ENCODE measurements at places on chromosomes 7 and 10. TPM values are rescaled to one million over a fixed set of nuclear protein-coding genes. Genes with fewer than 3 reads are reported as not detected.

Gene RGS10
- 159 TPM for total RNA-seq

Gene ENKUR
- total RNA-seq, result not detected

Gene CLDN4
- total RNA-seq, result 0.17 TPM

DNA sequence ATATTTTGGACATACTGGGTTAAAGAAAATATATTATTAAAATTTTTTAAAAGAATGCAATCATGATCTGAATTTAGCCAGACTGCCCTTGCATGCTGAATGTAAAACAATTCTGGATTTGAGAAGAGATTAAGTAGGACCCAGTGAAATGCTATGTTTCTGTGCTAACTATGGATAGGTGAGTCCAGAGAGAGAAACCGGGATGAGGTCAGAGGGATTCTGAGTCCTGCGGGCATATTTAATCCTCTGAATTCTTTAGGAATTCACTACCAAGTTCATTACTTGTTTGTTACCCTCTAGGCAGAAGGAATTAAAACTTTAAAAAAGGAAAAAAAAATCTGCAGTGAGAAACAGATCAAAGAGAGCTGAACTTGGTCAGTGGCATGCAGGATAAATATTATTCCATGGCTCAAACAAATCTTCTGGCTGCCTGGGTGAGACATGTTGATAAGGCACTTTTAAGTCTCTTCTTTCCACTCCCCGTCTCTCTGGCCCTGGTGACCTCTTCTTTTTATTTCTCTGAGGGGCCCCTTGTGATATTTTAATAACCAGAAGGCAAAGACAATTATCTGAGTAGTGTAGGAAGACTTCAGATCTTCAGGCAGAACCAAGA lies 50.2 kb upstream of the LYZL1 start:
- H3K27me3 ChIP-seq, result no peaks in the 10 kb centered on the region
- DNase-seq, result no peak
- H3K4me1 ChIP-seq, result no peaks in the 10 kb centered on the region

GRCh38 chr10:14293526-14293925 lies 37.2 kb downstream of the FRMD4A start:
- H3K27ac ChIP-seq, result no peak overlapping the region
- H3K36me3 ChIP-seq, result no peaks in the 10 kb centered on the region
- H3K27me3 ChIP-seq, result peaks cover 15% of the 10 kb centered on the region
- no peaks in the 10 kb centered on the region for H3K4me1 ChIP-seq

- peaks cover 8% of the 10 kb centered on the region for H3K36me3 ChIP-seq
- DNase-seq, result peak; percentile 35
- H3K4me1 ChIP-seq, result peaks cover 10% of the 10 kb centered on the region
- peaks cover 80% of the 10 kb centered on the region for H3K27me3 ChIP-seq
- no peak overlapping the region for H3K27ac ChIP-seq
Measured at GRCh38 chr10:117134306-117135025, 3.6 kb downstream of the VAX1 start.

DNA sequence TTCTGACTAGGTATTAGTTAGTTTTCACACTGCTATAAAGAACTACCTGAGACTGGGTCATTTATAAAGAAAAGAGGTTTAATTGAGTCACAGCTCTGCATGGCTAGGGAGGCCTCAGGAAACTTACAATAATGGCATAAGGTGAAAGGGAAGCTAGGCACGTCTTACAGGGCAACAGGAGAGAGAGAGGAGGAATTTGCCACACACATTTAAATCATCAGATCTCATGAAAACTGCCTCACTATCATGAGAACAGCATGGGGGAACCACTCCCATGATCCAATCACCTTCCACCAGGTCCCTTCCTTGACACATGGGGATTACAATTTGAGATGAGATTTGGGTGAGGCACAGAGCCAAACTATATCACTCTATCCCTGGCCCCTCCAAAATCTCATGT lies 40.6 kb upstream of the ZMYND11 start:
- H3K36me3 ChIP-seq, result peaks cover 5% of the 10 kb centered on the region
- no peak for DNase-seq
- H3K4me1 ChIP-seq, result peaks cover 2% of the 10 kb centered on the region

- no peak for DNase-seq
- no peaks in the 10 kb centered on the region for H3K27me3 ChIP-seq
- H3K27ac ChIP-seq, result peak overlapping the region; percentile 6
- peaks cover 13% of the 10 kb centered on the region for H3K36me3 ChIP-seq
Measured at GRCh38 chr7:98881561-98882315, 3.4 kb downstream of the TRRAP start.

Gene TMEM213
- not detected for total RNA-seq

- no peak overlapping the region for H3K4me3 ChIP-seq
- no peak overlapping the region for H3K27ac ChIP-seq
- DNase-seq, result no peak
- no peaks in the 10 kb centered on the region for H3K36me3 ChIP-seq
- peaks cover 4% of the 10 kb centered on the region for H3K27me3 ChIP-seq
- no peaks in the 10 kb centered on the region for H3K4me1 ChIP-seq
Measured at GRCh38 chr7:156217803-156218202, 405.5 kb upstream of the SHH start.

Gene TEX47
- total RNA-seq, result not detected

DNA sequence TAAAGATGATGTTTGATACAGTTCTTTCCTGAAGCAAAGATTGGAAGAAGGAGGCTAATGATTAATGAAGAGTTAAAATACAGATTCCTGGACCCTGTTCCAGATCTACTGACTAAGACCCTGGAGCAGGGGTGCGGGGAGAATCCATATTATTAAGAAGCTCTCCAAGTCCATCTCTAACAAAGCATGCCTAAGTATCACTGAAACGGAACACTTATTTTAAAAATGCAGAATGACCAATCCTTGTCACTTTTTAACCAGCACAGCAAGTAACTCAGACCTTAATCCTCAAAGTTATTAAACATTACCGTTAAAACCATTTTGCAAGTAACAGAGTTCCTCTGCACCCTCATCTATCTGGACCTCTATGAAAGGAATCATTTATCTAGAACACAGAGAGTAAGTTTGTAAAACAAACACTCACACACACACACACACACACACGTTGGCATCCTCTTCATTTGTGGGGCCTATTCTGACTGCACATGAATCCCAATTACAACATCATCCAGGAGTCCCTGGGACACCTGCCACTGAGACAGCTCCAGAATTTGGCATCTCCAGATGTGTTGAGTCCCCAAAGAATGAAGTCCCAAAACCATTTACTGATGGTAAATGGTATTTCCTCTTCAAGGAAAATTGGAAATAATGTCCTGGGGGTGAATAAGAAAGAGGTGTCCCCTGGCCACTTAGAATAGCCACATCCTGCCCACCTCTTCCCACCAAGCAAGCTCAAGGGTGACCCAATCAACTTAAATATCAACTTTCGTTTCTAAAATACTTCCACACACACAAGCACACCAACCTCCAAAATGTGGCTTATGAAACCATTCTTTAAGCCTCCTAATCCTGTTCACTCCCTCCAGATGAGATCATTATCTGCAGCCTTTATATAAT lies 117.5 kb downstream of the PARD3 start:
- no peak for DNase-seq
- H3K4me1 ChIP-seq, result peaks cover 1% of the 10 kb centered on the region
- no peaks in the 10 kb centered on the region for H3K36me3 ChIP-seq
- peaks cover 2% of the 10 kb centered on the region for H3K27me3 ChIP-seq

GRCh38 chr10:3363311-3364045 lies 190.9 kb upstream of the PITRM1 start:
- H3K27ac ChIP-seq, result no peak overlapping the region
- H3K36me3 ChIP-seq, result no peaks in the 10 kb centered on the region
- H3K4me1 ChIP-seq, result no peaks in the 10 kb centered on the region
- no peak for DNase-seq
- H3K27me3 ChIP-seq, result peaks cover 7% of the 10 kb centered on the region

DNA sequence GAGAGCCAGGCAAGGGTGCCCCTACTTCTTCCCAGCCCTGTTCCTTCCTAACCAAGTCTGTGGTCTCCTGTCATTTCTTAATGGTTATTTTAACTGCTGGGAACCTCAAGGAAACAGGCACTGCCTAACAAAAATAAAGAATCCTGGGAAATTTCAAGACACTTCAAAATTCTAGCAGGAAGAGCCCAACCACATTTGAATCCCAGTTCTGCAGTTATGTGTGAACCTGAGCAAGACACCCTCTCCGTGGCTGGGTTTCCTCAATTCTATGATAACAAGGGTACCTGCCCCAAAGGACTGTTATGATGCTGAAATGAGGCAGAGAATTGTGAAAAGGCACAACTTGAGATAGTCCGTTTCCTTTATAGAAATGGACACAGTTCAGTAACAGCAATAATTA lies 36.2 kb upstream of the DUSP5 start:
- no peak overlapping the region for H3K27ac ChIP-seq
- H3K36me3 ChIP-seq, result no peaks in the 10 kb centered on the region
- no peak overlapping the region for H3K4me3 ChIP-seq

DNA sequence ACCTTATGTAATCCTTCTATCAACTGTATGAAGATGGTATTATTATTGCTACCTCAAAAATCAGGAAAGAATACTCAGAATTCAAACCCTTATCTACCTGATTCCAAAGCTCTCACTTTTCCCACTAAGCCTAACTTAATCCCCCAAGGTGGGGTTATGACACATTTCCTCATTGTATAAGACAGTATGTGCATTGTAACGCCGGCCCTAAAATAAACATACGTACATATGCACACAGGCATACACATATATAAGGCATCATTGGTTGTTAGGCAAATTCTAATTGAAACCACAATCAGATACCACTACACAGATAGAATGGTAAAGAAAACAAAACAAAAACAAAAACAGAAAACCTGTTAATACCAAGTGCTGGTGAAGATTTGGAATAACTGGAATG lies 556.5 kb downstream of the INHBA start:
- no peak for DNase-seq
- no peaks in the 10 kb centered on the region for H3K27me3 ChIP-seq
- H3K4me3 ChIP-seq, result no peak overlapping the region
- H3K4me1 ChIP-seq, result no peaks in the 10 kb centered on the region
- no peaks in the 10 kb centered on the region for H3K36me3 ChIP-seq

DNA sequence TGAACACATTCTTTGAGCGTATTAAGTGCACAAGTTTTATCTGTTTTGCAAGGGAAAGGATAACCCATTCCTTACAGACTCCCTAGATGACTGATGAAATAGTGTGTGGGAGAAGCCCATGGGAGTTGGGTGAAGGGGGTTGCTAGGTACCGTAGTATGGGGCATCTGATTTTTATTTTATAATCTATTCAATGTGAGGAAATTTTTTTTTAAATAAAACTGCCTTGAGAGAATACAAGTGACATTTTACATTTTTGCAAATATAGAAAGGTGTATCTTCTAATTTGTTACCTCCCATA lies 1.4 kb downstream of the BTAF1 start:
- no peak for DNase-seq
- no peak overlapping the region for H3K27ac ChIP-seq
- H3K4me3 ChIP-seq, result peak overlapping the region; percentile 99
- H3K36me3 ChIP-seq, result peaks cover 6% of the 10 kb centered on the region
- H3K27me3 ChIP-seq, result peaks cover 2% of the 10 kb centered on the region

- peaks cover 7% of the 10 kb centered on the region for H3K4me1 ChIP-seq
- H3K27ac ChIP-seq, result no peak overlapping the region
- H3K36me3 ChIP-seq, result peaks cover under 1% of the 10 kb centered on the region
- H3K4me3 ChIP-seq, result no peak overlapping the region
- peaks cover 11% of the 10 kb centered on the region for H3K27me3 ChIP-seq
- DNase-seq, result peak; percentile 42
Measured at GRCh38 chr7:105589356-105590077, 8.2 kb upstream of the EFCAB10 start.

Gene TLX1
- not detected for total RNA-seq

Gene ADGRA1
- not detected for total RNA-seq

- H3K36me3 ChIP-seq, result no peaks in the 10 kb centered on the region
- H3K27me3 ChIP-seq, result no peaks in the 10 kb centered on the region
- peaks cover 7% of the 10 kb centered on the region for H3K4me1 ChIP-seq
Measured at GRCh38 chr7:17690030-17690429, 250.3 kb downstream of the SNX13 start.

- H3K4me3 ChIP-seq, result no peak overlapping the region
- peaks cover 2% of the 10 kb centered on the region for H3K36me3 ChIP-seq
- no peaks in the 10 kb centered on the region for H3K27me3 ChIP-seq
- no peak overlapping the region for H3K27ac ChIP-seq
- H3K4me1 ChIP-seq, result no peaks in the 10 kb centered on the region
Measured at GRCh38 chr10:85967594-85967993, 399.0 kb downstream of the GRID1 start.

DNA sequence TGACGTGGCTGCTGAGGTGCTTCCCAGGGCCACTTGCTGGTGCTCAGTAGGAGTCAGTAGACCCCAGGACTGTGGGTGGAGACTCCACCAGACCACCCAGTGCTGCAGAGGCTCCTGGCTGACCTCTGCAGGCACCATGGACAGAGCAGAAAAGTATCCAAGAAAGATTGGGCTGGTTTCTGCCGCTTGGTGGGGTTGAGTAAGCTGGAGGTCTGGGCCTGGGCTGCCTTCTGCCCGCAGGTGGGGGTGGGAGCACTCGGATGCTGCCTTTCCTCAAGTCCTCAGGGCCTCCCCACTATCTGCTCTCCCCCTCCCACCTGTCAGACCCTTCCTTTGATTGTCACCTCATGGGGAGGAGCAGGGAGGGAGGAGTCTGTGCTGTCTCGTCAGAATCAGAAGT lies 91.6 kb downstream of the WDR37 start:
- no peaks in the 10 kb centered on the region for H3K36me3 ChIP-seq
- H3K27me3 ChIP-seq, result peaks cover 19% of the 10 kb centered on the region
- peaks cover 1% of the 10 kb centered on the region for H3K4me1 ChIP-seq
- H3K4me3 ChIP-seq, result no peak overlapping the region
- no peak overlapping the region for H3K27ac ChIP-seq

Gene AGR2
- total RNA-seq, result not detected

DNA sequence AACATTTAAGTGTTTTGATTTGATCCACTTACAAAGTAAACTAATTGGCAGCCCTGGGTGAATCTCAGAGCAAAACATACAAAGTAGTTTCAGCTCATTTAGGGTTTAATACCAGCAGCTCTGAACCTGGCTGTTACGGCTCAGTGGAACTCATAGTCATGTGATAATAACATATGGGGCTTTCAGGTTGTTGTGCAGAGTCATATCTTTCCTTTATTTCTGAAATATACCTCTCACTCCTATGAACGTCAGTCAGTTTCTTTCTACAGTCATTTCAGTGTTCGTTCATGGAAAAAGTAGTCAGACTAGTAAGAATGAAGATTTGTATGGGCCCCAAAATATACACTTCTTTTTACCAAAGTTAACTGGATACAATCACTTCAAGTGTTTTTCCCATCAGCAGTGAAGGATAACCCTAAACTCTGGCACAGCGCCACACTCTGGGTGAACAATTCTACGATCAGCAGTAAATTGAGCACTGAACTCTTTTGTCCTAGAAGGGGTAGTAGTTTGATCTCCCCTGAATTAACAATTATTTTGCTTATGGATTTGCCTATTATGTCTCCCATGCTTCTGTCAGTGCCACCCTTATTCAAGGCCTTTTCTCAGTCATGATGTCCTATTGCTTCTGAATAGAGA lies 218.6 kb downstream of the THSD7A start:
- H3K27ac ChIP-seq, result no peak overlapping the region
- DNase-seq, result no peak
- H3K4me1 ChIP-seq, result no peaks in the 10 kb centered on the region
- no peaks in the 10 kb centered on the region for H3K27me3 ChIP-seq

Gene LOXL4
- not detected for total RNA-seq

Gene TUBAL3
- not detected for total RNA-seq

GRCh38 chr7:105003872-105004510 lies 10.0 kb upstream of the KMT2E start:
- H3K27me3 ChIP-seq, result no peaks in the 10 kb centered on the region
- H3K36me3 ChIP-seq, result peaks cover 30% of the 10 kb centered on the region
- peak overlapping the region; percentile 20 for H3K27ac ChIP-seq
- H3K4me1 ChIP-seq, result peaks cover 62% of the 10 kb centered on the region
- DNase-seq, result no peak
- peak overlapping the region; percentile 37 for H3K4me3 ChIP-seq
